ENCODE measurements at places on chromosomes 1 and 21. TPM values are rescaled to one million over a fixed set of nuclear protein-coding genes. Genes with fewer than 3 reads are reported as not detected.

DNA sequence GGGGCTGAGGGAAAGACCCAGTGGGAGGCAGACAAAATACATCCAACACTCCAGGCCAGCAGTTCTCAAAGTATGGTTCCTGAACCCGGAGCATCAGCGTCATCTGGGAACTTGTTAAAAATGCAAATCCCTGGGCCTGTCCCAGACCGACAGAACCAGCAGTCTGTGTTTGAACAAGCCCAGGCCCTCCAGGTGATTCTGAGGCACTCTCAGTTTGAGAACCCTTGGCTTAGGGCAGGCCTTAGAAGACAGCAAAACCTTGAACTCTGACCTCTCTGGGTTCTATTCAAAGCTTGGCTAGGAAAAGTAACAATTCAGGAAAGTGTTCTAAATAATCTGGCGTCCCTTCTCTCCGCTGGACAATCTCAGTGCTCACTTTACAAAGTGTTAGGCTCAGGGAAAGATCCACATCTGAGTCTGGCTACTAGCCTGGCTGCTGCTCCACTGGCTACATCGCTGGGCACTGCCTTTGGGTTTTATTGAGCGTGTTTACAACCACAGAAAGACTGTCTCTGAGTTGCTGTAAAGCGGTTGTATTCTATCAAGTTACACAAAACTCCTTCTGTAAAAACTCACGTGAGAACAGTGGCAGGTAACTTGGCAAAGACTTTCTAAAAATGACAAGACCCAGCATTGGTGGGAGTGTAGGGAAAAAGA lies 166.1 kb downstream of the HIVEP3 start:
- no peak for DNase-seq
- H3K4me3 ChIP-seq, result no peak overlapping the region
- H3K4me1 ChIP-seq, result peaks cover 5% of the 10 kb centered on the region
- H3K27me3 ChIP-seq, result no peaks in the 10 kb centered on the region
- H3K36me3 ChIP-seq, result no peaks in the 10 kb centered on the region

- no peaks in the 10 kb centered on the region for H3K27me3 ChIP-seq
- peaks cover 1% of the 10 kb centered on the region for H3K36me3 ChIP-seq
- H3K27ac ChIP-seq, result no peak overlapping the region
- DNase-seq, result no peak
Observed at GRCh38 chr1:16296643-16297042, 55.6 kb downstream of the FBXO42 start.

- no peaks in the 10 kb centered on the region for H3K36me3 ChIP-seq
- H3K27me3 ChIP-seq, result no peaks in the 10 kb centered on the region
- H3K4me1 ChIP-seq, result no peaks in the 10 kb centered on the region
Observed at GRCh38 chr1:4796161-4797015, 142.0 kb downstream of the AJAP1 start.

- no peak for DNase-seq
- no peaks in the 10 kb centered on the region for H3K4me1 ChIP-seq
- H3K27ac ChIP-seq, result no peak overlapping the region
- no peaks in the 10 kb centered on the region for H3K36me3 ChIP-seq
- H3K27me3 ChIP-seq, result no peaks in the 10 kb centered on the region
Observed at GRCh38 chr1:166822385-166822784, 16.9 kb upstream of the POGK start.

DNA sequence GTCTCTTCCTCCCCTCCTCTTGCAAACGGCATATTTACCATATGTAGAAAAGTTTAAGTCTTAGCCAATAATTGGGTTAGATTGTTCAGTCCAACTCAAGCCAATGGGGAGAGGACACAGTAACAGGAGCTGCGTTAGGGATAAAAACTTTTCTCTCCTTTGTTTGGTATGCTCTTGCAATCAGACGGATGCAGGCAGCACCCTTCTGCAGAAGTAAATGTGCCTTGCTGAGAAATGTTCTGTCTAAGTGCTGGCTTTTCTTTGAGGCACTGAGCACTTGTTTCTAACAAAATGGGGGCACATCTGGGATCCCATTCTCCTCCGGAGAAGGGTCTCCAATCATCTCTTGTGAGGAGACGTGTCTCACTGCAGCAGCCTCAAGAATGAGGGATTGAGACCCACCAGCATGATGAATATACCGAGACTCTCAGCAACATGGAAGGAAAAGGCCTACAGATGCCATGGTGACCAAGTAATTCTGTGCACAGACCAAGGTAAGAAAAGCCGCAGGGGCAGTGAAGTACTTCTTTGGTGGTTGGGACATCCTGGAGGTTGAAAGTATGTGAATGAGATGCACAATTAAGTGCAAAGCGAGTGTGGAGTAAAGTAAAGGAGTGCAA lies 20.7 kb upstream of the GNG4 start:
- no peak overlapping the region for H3K27ac ChIP-seq
- H3K4me3 ChIP-seq, result no peak overlapping the region
- H3K36me3 ChIP-seq, result no peaks in the 10 kb centered on the region
- H3K27me3 ChIP-seq, result no peaks in the 10 kb centered on the region
- H3K4me1 ChIP-seq, result no peaks in the 10 kb centered on the region

GRCh38 chr1:99675292-99675691 lies 29.4 kb downstream of the PALMD start:
- DNase-seq, result no peak
- no peaks in the 10 kb centered on the region for H3K27me3 ChIP-seq
- no peak overlapping the region for H3K27ac ChIP-seq
- no peaks in the 10 kb centered on the region for H3K36me3 ChIP-seq

- H3K4me3 ChIP-seq, result no peak overlapping the region
- peaks cover 5% of the 10 kb centered on the region for H3K36me3 ChIP-seq
- H3K4me1 ChIP-seq, result no peaks in the 10 kb centered on the region
- no peak overlapping the region for H3K27ac ChIP-seq
- H3K27me3 ChIP-seq, result no peaks in the 10 kb centered on the region
- no peak for DNase-seq
Observed at GRCh38 chr1:203840208-203840808, 21.1 kb upstream of the SNRPE start.

DNA sequence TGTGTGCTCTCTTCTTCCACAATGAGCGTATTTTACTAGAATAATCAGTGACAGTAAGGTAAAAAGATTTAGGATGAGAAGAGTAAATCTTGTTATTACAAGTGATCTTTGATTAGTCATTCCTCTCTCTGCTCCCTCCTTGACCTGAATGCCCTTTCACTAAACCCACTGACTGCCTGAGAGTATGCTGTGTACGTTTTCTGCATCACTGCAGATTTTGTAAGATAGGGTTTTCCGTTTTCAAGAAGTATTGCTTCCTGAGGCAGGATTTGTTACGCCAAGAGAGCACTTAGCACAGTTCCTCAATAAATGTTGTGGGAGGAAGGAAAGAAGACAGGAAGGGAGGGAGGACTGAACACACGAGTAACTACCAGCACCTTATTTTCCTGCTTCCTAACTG lies 7.7 kb upstream of the LAMB3 start:
- H3K4me3 ChIP-seq, result no peak overlapping the region
- H3K4me1 ChIP-seq, result peaks cover 2% of the 10 kb centered on the region

GRCh38 chr1:63624911-63625310 lies 31.7 kb downstream of the PGM1 start:
- no peaks in the 10 kb centered on the region for H3K27me3 ChIP-seq
- no peak overlapping the region for H3K4me3 ChIP-seq
- no peak overlapping the region for H3K27ac ChIP-seq
- no peaks in the 10 kb centered on the region for H3K4me1 ChIP-seq
- H3K36me3 ChIP-seq, result no peaks in the 10 kb centered on the region
- DNase-seq, result peak; percentile 45

- peaks cover 22% of the 10 kb centered on the region for H3K4me1 ChIP-seq
- no peaks in the 10 kb centered on the region for H3K27me3 ChIP-seq
Observed at GRCh38 chr1:154999571-155000410, 2.8 kb upstream of the ZBTB7B start.

GRCh38 chr1:10450156-10450814 lies 454 bp downstream of the CORT start:
- H3K36me3 ChIP-seq, result no peaks in the 10 kb centered on the region
- DNase-seq, result no peak

DNA sequence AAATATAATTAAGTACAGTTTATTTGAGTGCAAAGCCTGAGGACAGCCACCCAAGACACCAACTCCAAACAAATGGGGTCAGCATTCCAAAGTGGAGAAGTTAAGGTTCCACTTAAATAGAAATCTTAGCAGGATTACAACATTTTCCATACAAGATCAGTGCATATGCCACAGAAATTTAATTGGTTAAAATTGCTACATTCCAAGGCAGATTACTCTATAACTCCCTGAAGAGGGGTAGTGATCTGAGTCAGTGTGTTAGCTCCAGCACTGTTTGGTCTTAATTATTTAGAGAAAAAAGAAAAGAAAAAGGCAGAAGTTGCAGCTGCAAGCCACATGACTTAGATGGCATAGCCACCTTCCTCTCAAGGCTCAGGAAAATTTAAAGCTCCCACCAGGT lies 297.5 kb downstream of the HHIPL2 start:
- H3K4me3 ChIP-seq, result no peak overlapping the region
- H3K27ac ChIP-seq, result no peak overlapping the region
- no peaks in the 10 kb centered on the region for H3K4me1 ChIP-seq
- H3K36me3 ChIP-seq, result no peaks in the 10 kb centered on the region

DNA sequence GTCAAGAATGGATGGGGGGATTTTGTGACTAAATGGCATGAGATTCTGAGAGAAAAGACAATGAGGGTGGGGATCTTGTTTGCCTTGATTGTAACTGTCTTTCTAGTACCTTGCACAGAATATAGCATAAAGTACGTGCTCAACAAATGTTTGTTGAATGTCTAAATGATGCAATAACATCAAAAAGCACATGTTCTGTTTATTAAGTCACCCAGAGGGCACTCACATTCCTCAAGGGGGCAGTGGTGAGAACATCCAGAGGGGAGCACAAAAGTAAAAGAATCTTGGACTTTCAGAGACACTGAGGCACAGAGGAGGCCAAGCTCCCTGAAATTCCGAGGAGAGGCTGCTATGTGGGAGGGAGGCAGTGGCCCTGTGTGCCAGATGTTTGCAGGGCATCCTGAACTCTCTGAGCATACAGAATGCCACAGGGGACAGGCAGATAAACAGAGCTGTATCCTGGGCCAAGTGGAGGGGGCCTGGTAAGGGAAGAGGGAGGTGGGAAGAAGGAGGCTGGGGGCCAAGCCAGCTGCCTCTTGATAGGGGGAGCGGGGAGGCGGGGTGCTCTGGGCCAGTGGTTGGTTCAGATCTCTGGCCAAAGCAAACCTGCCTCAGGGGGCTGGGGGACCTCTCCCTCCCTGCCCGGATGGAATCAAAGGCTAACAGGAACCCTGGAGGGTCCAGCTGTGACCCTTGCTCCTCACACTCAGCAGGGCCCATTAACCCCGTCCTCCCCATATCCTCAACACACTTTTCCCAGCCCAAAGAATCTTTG lies 6.5 kb upstream of the ATP1A2 start:
- peak; percentile 33 for DNase-seq
- no peak overlapping the region for H3K27ac ChIP-seq
- no peaks in the 10 kb centered on the region for H3K36me3 ChIP-seq
- H3K27me3 ChIP-seq, result peaks cover 13% of the 10 kb centered on the region
- H3K4me3 ChIP-seq, result no peak overlapping the region
- H3K4me1 ChIP-seq, result no peaks in the 10 kb centered on the region

- H3K27me3 ChIP-seq, result peaks cover 2% of the 10 kb centered on the region
- DNase-seq, result peak; percentile 69
- H3K4me3 ChIP-seq, result no peak overlapping the region
- peaks cover 7% of the 10 kb centered on the region for H3K4me1 ChIP-seq
- H3K27ac ChIP-seq, result no peak overlapping the region
Observed at GRCh38 chr1:204258213-204259115, 44.7 kb upstream of the GOLT1A start.

- no peaks in the 10 kb centered on the region for H3K27me3 ChIP-seq
- peaks cover 38% of the 10 kb centered on the region for H3K36me3 ChIP-seq
- H3K4me1 ChIP-seq, result peaks cover 2% of the 10 kb centered on the region
- H3K4me3 ChIP-seq, result no peak overlapping the region
- no peak for DNase-seq
Observed at GRCh38 chr1:1298861-1299685, 8.7 kb downstream of the ACAP3 start.

- peak overlapping the region; percentile 92 for H3K4me3 ChIP-seq
- DNase-seq, result peak; percentile 97
- no peaks in the 10 kb centered on the region for H3K27me3 ChIP-seq
- H3K36me3 ChIP-seq, result peaks cover 27% of the 10 kb centered on the region
Observed at GRCh38 chr1:159922511-159923202, 2.6 kb downstream of the TAGLN2 start.

DNA sequence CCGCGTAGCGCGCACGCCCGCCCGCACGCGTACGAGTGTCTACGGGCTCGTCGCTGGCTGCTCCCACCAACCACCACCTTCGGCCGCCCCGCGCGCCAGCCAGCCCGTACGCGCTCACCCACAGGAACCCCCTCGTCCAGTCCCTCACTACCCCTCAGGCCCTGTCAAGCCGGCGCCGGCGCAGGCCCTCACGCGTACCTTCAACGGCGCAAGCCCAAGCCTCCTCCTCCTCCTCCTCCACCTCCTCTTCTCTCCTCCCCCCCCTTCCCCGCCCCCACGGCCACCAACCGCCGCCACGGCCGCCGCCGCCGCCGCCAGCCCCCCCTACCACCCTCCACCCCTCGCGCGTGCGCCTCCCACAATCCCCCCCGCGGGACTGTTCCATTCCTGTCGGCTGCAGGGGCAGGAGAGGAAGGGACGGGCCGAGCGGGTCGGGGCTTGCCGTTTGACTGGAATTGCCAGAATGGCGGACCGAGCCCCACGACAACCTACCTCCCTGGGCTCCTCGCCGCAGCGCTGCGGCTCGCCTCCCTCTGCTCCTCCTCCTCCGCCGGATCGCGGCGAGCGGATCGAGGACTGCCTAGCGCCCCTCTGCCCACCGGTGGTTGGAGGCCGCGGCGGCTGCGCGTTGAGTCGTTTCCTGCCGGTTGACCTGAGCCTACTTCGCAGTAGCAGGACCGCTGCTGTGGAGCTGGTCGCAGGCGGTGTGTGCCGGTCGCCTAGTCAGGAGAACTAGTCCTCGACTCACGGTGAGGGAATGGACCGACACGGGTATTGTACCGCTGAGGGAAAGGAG lies at the start of gene ASH1L:
TSS of gene ASH1L (minus strand) at position 223 of the 796 bp plus-strand sequence. CDS start 41,284 bp downstream, outside the sequence.
- H3K4me3 ChIP-seq, result peak within 1 kb of the TSS; percentile 84
- H3K27me3 ChIP-seq, result no peaks in the 10 kb centered on the region
- no peaks in the 10 kb centered on the region for H3K36me3 ChIP-seq
- peaks cover 3% of the 10 kb centered on the region for H3K4me1 ChIP-seq
- peak within 1 kb of the TSS; percentile 99 for H3K27ac ChIP-seq

GRCh38 chr1:67785847-67786753 lies 47.2 kb downstream of the GNG12 start:
- no peaks in the 10 kb centered on the region for H3K36me3 ChIP-seq
- no peaks in the 10 kb centered on the region for H3K27me3 ChIP-seq
- DNase-seq, result no peak
- H3K4me1 ChIP-seq, result peaks cover 9% of the 10 kb centered on the region

GUCA2A gene
- not detected for total RNA-seq

IL24 gene
- not detected for total RNA-seq

RNU5D-1 gene
- total RNA-seq, result not detected

OLIG1 gene
- not detected for total RNA-seq

GBP3 gene
- 44.9 TPM for total RNA-seq

IL23R gene
- total RNA-seq, result not detected

SPATA46 gene
- not detected for total RNA-seq

CLEC20A gene
- total RNA-seq, result not detected

NBPF4 gene
- not detected for total RNA-seq

FBXO42 gene
- total RNA-seq, result 10.4 TPM

S100A12 gene
- not detected for total RNA-seq

VANGL2 gene
- total RNA-seq, result not detected

PADI3 gene
- not detected for total RNA-seq

AMPD1 gene
- total RNA-seq, result not detected
